B cell (primary cell): ENCODE measurements at places on chromosomes 4 and X. TPM values are rescaled to one million over a fixed set of nuclear protein-coding genes. Genes with fewer than 3 reads are reported as not detected.

Gene CT47C1
- total RNA-seq = not detected in 2 replicates

Gene TEC
- total RNA-seq = 8.3 and 11.7 TPM in 2 replicates

Gene BGN
- total RNA-seq = not detected in 2 replicates

Gene DLG3
- 6.9 and 7.4 TPM in 2 replicates for total RNA-seq

Gene TCEAL5
- total RNA-seq = not detected in 2 replicates

Gene RTL9
- not detected in 2 replicates for total RNA-seq

Gene EMD
- total RNA-seq = 67.2 and 81.7 TPM in 2 replicates

Gene DCAF12L1
- total RNA-seq = not detected in 2 replicates

Gene TLR2
- total RNA-seq = 5.0 and 5.4 TPM in 2 replicates

Gene NAA11
- total RNA-seq = not detected in 2 replicates

Gene TMPRSS11A
- not detected in 2 replicates for total RNA-seq

Gene IL1RAPL1
- total RNA-seq = not detected in 2 replicates

Gene PLAC8
- 125 and 133 TPM in 2 replicates for total RNA-seq

Gene NRK
- not detected in 2 replicates for total RNA-seq

Gene CFAP47
- not detected in 2 replicates for total RNA-seq

Gene ARHGAP10
- 0.34 and 0.36 TPM in 2 replicates for total RNA-seq

Gene PABPC5
- total RNA-seq = not detected in 2 replicates

Gene MAP7D3
- total RNA-seq = 11.5 and 13.0 TPM in 2 replicates

Gene CYBB
- 127 and 132 TPM in 2 replicates for total RNA-seq
